Renal cortical epithelial cell (primary cell): ENCODE measurements at places on chromosomes 16 and 17. TPM values are rescaled to one million over a fixed set of nuclear protein-coding genes. Genes with fewer than 3 reads are reported as not detected.

The CD19 gene
- not detected in 2 replicates for total RNA-seq

- no peak for DNase-seq
Observed at GRCh38 chr17:39981207-39981741, 667 bp downstream of the PSMD3 start.

DNA sequence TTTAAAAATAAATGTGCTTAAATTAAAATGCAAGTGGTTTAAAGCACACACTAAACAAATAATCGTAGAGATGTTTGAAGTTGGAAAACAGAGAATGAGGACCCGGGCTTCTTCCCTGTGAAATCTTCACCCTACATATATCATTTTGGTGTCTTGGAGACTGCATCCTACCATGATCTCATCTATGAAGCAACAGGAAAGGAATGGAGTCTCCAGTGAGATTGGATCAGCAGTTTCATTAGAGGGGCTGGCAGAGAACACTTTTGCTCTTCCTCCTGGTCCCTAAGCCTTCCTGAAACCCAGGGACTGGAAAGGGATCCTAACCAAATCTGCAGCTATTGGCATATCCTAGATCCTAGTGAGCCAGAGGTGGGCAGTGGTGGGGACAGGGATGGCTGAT lies 85.0 kb downstream of the GRIN2A start:
- no peak for DNase-seq

DNA sequence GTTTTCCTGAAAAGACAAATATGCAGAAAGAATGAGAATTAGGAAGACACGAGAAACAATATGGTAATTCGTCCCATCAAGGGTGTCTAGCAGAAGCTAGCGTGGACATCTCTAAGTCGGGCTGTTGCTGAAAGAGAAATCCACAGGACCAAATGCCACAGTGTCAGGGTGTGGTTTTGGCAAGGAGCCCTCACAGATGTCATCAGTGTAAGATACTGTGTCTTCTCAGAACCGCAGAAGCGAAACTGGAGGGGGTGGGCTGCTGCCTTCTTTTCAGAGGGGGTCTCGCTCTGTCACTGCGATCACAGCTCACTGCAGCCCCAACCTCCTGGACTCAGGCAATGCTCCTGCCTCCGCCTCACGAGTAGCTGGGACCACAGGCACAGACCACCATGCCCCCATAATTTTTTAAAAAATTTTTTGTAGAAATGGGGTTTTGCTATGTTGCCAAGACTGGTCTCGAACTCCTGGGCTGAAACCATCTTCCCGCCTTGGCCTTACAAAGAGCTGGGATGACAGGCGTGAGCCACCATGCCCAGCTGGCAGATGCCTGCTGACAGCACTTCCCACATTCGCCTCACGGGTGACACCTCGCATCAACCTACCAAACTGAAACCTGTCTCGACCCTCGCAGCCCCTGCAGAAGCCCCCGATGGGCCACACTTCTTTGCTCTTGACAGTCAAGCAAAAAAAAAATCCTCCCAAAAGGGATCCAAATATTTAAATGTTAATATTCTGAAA lies 26.2 kb downstream of the TRAP1 start:
- no peak for DNase-seq

The ITGB3 gene
- total RNA-seq = 506 and 529 TPM in 2 replicates

- peak; percentile 66 for DNase-seq
Observed at GRCh38 chr16:55494994-55495421, 13.9 kb upstream of the LPCAT2 start.

DNA sequence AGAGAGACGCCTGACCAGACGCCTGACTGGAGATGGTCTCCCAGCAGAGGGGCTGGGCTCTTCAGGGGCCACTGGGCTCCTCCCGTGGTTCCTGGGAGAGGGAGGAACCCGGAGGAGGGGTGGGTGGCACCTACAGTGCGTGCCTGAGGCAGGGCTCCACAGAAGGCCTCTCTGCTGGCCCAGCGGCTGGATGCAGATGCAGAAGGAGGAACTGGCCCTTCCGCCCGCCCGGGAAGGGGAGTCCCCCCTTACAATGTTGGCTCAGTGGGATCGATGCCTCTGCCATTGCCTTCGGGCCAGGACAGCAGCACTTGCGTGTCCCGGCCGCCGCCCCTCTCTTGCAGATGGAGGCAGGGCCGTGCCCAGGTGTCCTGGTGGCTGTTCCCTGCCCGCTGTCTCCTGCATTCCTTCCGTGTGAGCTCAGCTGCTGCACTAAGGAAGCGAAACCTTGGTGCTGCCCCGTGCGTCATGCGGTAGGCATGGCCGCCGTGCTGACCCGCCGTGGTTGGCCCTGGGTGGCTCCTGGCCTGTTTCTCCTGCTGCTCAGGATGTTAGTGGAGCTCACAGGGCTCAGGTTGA lies 15.1 kb downstream of the BAIAP2 start:
- DNase-seq = peak; percentile 82

The TNFSF12 gene
- total RNA-seq = 4.2 and 15.5 TPM in 2 replicates

DNA sequence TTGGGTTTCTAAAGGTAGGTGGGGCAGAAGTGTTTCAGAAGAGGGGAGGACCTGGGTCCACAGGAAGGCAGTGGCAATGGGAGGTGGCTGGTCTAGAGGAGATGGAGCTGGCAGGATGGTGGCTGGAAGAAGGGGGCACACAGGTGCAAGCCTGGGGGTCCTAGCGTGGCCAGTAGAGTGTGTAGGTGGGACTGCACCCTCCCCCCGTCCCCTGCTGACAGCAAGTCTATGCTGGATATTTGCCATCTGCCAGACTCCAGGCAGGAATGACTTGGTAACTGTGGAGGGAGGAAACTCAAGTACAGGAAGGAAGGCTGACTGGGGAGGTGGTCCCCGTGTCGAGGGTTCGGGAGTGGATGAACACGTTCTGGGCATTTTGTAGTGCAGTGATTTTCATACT lies 8.6 kb downstream of the MED9 start:
- no peak for DNase-seq

The CALB2 gene
- total RNA-seq = not detected in 2 replicates

GRCh38 chr17:81713004-81713555 lies 996 bp downstream of the SLC25A10 start:
- peak; percentile 39 for DNase-seq

DNA sequence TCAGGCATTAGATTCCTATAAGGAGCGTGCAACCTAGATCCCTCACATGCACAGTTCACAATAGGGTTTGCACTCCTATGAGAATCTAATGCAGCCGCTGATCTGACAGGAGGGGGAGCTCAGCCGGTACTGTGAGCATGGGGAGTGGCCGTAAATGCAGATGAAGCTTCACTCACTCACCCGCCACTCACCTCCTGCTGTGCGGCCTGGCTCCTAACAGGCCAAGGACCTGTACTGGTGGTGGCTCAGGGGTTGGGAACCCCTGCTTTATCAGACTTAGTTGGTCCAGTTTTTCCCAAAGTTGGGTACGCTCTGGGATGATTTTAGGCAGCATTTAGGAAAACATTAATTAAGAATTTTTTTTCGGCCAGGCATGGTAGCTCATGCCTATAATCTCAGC lies 103.8 kb downstream of the MARF1 start:
- DNase-seq = no peak

The RNF151 gene
- not detected in 2 replicates for total RNA-seq

DNA sequence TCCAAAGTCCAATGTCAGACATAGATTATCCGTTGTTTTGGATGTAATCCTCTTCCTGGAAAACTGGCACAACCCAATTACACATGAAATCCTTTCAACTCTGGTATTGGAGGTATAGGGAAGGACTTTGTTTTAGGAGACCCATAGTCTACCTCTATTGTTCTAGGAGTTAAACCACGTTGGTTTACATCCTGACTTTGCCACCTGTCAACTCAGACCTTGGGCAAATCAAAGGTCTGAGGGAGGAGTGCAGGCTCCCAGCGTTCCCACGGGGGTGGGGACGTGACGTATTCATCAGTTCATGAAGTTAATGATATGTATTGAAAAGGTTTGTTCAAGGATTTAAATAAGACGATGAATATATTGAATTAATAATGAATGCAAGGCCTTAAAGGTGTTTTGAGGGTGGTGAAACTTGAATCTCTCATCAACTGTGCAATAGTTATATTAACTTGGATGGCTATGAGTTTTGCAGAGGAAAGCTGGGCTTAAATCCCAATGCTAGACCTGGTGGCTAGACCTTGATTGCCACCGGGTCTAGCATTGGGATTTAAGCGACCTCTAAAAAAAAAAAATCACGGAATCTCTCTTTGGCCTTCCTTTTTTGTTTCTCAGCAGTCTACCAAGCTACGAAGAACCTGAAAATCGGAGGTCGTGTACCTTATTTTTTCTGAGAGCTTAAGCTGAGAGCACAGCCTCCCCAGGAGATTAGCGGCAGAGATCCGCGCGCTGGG lies 744 bp upstream of the NF1 start:
- DNase-seq = no peak

GRCh38 chr16:83810901-83811300 lies 3.1 kb downstream of the HSBP1 start:
- DNase-seq = no peak

The CCL17 gene
- not detected in 2 replicates for total RNA-seq

The CRYM gene
- 4.7 and 5.0 TPM in 2 replicates for total RNA-seq

GRCh38 chr16:73216932-73217331 lies 169.0 kb upstream of the ZFHX3 start:
- no peak for DNase-seq

The ARL5C gene
- not detected in 2 replicates for total RNA-seq

DNA sequence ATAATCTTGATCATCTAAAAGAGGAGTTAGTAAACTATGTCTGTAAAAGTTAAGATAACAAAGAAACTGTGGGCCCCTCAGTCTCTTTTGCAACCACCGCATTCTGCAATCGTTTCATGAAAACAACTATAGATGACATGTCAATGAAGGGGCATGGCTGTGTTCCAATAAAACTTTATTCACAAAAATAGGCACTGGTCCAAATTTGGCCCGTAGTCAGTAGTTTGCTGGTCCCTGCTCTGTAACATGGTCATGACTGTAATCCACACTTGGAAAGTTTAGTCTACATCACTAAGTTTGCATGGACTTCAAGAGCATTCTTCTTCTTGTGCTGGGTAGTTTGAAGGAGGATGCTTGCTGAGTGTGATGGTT lies 299.3 kb upstream of the PSMD7 start:
- no peak for DNase-seq

GRCh38 chr16:89491238-89491869 lies 993 bp upstream of the ANKRD11 start:
- no peak for DNase-seq

- DNase-seq = no peak
Observed at GRCh38 chr17:75176625-75177024, 6.1 kb downstream of the SUMO2 start.

GRCh38 chr17:78142119-78142861 lies 3.9 kb upstream of the C17orf99 start:
- peak; percentile 87 for DNase-seq

DNA sequence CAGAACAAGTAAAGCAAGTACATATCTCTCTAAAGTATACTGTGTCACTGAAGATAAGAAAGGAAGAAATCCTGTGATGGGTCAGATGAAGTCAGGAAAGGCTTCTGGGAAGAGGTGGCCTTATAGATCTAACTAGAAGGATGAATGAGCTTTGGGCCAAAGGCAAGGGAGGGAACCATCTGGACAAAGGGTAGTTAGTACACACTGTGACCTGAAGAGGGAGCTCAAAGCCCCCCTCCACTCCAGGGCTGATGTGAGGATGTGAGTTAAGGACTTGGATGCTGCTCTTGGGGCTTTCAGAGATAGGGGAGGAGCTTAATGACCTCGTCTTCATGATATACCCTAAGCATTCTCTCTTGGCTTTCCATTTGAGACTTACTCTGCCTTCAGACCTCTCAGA lies 185.3 kb upstream of the CACNG3 start:
- no peak for DNase-seq

The SPATA32 gene
- total RNA-seq = 0.10 TPM in 1 of 2 replicates, not detected in the other

The TMEM88 gene
- 0.65 TPM in 1 of 2 replicates, not detected in the other for total RNA-seq

DNA sequence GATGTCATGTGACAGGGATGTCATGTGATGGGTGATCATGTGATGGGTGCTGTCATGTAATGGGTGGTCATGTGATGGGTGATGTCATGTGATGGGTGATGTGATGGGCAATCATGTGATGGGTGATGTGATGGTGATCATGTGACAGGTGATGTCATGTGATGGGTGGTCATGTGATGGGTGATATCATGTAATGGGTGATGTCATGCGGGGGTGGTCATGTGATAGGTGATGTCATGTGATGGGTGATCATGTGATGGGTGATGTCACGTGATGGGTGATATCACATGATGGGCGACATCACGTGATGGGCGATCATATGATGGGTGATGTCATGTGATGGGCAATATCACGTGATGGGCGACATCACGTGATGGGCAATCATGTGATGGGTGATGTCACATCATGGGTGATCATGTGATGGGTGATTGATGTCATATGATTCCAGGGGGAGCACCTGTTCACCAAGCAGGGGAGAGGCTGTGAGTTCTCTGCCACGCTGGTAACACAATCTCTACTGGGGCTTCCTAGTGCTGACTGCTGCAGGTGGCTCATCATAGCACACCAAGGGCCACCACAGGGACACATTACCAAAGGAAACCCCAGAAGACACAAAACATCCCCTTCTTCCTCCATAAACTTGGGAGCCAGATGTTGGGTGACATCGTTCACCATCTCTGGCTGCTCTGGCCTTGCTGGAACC lies 16.5 kb downstream of the CD300LB start:
- no peak for DNase-seq

- peak; percentile 88 for DNase-seq
Observed at GRCh38 chr17:7583253-7584109, at the start of gene MPDU1. TSS of gene MPDU1 (plus strand) at chr17:7583852. CDS start at chr17:7583863, 11 bp downstream.

- no peak for DNase-seq
Observed at GRCh38 chr17:15926039-15926740, 18.7 kb upstream of the ADORA2B start.

DNA sequence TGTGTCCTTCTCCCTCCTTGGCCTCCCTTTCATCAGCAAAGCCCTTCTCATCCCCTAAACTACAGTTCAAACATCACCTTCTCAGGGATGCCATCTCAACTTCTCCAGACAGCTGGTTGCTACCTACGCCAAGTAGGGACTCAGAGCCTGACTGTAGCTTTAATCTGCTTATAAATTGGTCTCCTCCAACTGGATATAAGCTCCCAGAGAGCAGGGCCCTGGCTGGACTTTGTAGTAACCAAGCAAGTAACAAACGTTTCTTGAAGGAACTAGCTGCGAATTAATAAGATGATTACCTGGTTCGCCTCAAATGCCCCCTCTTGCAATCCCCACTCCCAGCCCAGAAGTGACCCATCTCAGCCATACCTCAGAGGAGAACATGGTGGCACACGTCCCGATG lies 17.5 kb upstream of the KLHL11 start:
- no peak for DNase-seq

The CD300E gene
- not detected in 2 replicates for total RNA-seq

DNA sequence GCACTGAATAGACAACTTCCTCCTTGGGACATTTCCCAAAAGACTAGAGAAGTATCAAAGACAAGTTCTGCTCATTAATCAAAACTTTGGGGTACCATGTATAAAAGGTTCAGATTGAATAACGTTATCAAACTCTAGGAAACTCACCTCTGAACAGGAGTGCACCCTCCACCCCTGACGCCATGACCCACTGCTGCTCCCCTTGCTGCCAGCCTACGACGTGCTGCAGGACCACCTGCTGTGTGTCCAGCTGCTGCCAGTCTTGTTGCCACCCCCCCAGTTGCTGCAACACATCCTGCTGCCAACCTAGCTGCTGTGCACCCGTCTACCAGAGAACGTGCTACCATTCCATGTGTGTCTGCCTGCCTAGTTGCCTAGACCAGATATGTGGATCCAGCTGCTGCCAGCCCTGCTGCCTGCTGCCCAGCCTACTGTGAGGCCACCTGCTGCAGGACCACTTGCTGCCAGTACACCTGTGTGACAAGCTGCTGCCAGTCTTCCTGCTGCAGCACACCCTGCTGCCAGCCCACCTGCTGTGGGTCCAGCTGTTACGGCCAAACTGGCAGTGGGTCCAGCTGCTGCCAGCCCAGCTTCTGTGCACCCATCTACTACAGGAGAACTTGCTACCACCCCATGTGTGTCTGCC lies 13.8 kb upstream of the KRTAP9-2 start:
- DNase-seq = no peak

The KRTAP1-5 gene
- not detected in 2 replicates for total RNA-seq
